Endothelial cell of umbilical vein (primary cell): ENCODE measurements at places on chromosomes 13 and 19. TPM values are rescaled to one million over a fixed set of nuclear protein-coding genes. Genes with fewer than 3 reads are reported as not detected.

Gene MTUS2
- total RNA-seq, result 0.05 TPM in 1 of 2 replicates, not detected in the other

Gene MCF2L
- total RNA-seq, result 0.58 TPM in 1 of 2 replicates, not detected in the other

Gene SELENOV
- not detected in 2 replicates for total RNA-seq

Gene ATCAY
- not detected in 2 replicates for total RNA-seq

Gene SCGB2B2
- 0.12 and 0.49 TPM in 2 replicates for total RNA-seq

Gene MEF2B
- 1.2 and 1.3 TPM in 2 replicates for total RNA-seq

Gene FFAR1
- not detected in 2 replicates for total RNA-seq

Gene TPTE2
- total RNA-seq, result not detected in 2 replicates

GRCh38 chr19:15265850-15266248, 33.6 kb upstream of the EPHX3 start:
- H3K27me3 ChIP-seq, result no peaks in the 10 kb centered on the region
- H3K27ac ChIP-seq, result peak overlapping the region; percentile 12
- peak; percentile 97 for DNase-seq
- H3K4me1 ChIP-seq, result peaks cover 11% of the 10 kb centered on the region
- H3K36me3 ChIP-seq, result peaks cover 38% of the 10 kb centered on the region
- H3K4me3 ChIP-seq, result no peak overlapping the region

DNA sequence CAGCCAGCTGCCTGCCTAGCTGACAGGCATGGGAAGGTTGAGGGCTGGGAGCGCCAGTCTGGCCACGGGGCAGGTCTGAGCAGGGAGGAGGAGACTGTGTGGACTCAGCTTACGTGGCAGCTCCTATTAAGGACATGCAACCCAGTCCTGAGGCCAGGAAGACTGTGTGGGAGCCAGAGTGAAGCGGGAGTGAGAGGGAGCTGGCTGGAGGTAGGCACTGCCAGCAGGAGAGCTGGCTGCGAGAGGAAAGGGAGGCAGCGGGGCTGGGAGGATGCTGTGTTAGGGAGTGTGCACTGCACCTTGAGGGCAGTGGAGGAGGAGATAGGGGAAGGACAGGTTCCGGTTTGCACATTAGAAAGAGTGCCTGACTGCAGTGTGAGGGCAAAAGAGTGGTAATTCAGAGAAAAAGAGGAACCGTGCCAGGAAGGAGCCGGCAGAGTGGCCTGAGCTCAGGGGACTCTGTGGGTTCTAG, 99.2 kb downstream of the SLC7A1 start:
- H3K36me3 ChIP-seq, result no peaks in the 10 kb centered on the region
- H3K4me1 ChIP-seq, result no peaks in the 10 kb centered on the region
- no peak overlapping the region for H3K27ac ChIP-seq
- no peak for DNase-seq

DNA sequence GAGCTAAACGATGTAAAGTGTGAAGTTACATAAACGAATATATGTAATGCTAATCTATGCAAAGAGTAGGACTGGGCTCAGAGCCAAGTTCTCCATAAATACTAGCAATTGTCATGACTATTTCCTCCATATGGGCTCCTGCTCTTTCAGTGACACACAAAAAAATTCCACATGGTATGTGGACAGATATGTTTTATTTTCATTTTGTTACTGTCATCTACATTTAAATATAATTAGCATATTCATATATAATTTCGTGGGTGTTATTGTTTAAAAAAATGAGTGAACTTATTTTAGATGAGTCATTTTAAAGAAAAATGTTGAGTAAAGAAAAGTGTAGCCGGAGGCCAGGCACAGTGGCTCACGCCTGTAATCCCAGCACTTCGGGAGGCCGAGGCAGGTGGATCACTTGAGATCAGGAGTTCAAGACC, 5.0 kb upstream of the IGSF23 start:
- H3K27ac ChIP-seq, result peak overlapping the region; percentile 93
- H3K27me3 ChIP-seq, result no peaks in the 10 kb centered on the region
- H3K4me1 ChIP-seq, result peaks cover 52% of the 10 kb centered on the region
- no peaks in the 10 kb centered on the region for H3K36me3 ChIP-seq
- peak; percentile 87 for DNase-seq

- no peaks in the 10 kb centered on the region for H3K27me3 ChIP-seq
- no peak overlapping the region for H3K27ac ChIP-seq
- no peaks in the 10 kb centered on the region for H3K4me1 ChIP-seq
Observed at GRCh38 chr13:37241786-37242185, 136.3 kb upstream of the CSNK1A1L start.

DNA sequence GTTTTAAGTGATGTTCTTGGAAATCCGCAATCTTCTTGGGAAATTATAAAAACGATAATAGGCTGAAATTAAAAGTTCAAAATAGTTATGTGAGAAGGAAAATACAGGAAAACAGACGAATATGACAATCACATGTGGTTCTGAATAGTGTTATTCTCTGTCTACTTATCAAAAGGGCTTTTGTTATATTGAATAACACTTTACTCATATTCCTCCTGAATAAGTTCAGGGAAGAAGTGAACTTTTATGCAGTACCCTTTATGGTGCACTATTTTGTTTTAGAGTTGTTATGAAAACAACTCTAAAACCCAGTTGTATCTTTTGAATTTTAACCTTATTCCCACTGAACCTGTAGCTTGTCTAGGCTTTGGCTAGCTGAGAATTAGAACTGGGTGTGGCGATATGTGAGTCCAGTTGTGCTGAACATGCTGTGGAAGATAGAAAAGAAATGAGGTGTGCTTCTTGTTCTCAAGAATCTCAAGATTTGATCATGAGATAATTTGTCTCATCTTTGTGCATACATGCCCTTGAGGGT, 384.4 kb downstream of the LMO7 start:
- H3K4me1 ChIP-seq, result no peaks in the 10 kb centered on the region
- no peak overlapping the region for H3K27ac ChIP-seq
- no peak overlapping the region for H3K4me3 ChIP-seq
- H3K36me3 ChIP-seq, result no peaks in the 10 kb centered on the region
- no peak for DNase-seq

DNA sequence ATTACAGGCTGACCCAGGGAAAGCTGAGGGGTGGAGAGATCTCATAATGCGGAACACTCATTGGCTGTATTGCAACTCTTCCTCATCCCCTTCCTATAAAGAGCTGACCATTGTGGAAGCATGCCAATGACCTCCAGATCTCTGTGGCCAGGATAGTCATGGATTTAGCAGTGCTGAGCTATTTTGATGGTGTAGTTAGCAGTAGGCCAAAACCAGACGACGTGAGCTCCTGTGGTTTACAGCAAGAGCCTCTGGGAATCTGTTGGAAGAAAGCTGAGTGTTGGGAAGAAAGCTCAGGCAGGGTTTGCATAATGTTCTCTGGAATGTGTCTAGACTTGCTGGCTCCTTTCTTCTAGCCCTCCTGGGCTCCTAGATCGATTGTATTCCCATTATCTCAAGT, 187.5 kb upstream of the GPC6 start:
- H3K4me1 ChIP-seq, result no peaks in the 10 kb centered on the region
- no peak for DNase-seq
- H3K27ac ChIP-seq, result no peak overlapping the region
- no peaks in the 10 kb centered on the region for H3K27me3 ChIP-seq
- no peaks in the 10 kb centered on the region for H3K36me3 ChIP-seq
- no peak overlapping the region for H3K4me3 ChIP-seq

- no peak overlapping the region for H3K27ac ChIP-seq
- no peaks in the 10 kb centered on the region for H3K27me3 ChIP-seq
- H3K4me1 ChIP-seq, result no peaks in the 10 kb centered on the region
- DNase-seq, result no peak
Observed at GRCh38 chr13:70162141-70162540, 53.9 kb upstream of the KLHL1 start.

DNA sequence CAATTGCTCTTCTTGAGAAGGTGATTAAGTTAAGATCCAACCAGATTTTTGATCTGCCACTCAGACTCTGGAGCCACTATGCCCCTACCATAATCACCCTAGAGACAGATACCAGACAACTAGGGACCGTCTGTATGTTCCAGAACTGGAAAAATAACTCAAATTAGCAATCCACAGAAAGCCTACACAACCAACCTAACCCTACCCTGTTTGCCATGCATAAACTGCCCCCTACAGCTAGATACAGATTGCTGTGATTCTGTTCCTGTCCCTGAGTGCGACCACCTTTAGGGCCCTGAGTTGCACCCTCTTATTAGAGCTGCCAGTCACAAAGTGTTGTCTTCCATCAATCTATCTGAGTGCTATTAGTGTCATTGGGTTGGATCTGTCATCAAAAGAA, 929.8 kb upstream of the SLITRK1 start:
- no peak for DNase-seq
- H3K27me3 ChIP-seq, result no peaks in the 10 kb centered on the region
- no peak overlapping the region for H3K4me3 ChIP-seq
- no peaks in the 10 kb centered on the region for H3K36me3 ChIP-seq

- no peak overlapping the region for H3K27ac ChIP-seq
- DNase-seq, result no peak
- no peaks in the 10 kb centered on the region for H3K4me1 ChIP-seq
- H3K36me3 ChIP-seq, result no peaks in the 10 kb centered on the region
Observed at GRCh38 chr13:86476656-86477055, 677.4 kb upstream of the SLITRK6 start.
